Karpas-422 (cell line): ENCODE measurements at places on chromosomes 2 and 18. TPM values are rescaled to one million over a fixed set of nuclear protein-coding genes. Genes with fewer than 3 reads are reported as not detected.

Gene RGPD8
- total RNA-seq = 0.07 TPM in 1 of 2 replicates, not detected in the other

- no peaks in the 10 kb centered on the region for H3K4me1 ChIP-seq
- no peak for DNase-seq
- no peaks in the 10 kb centered on the region for H3K27me3 ChIP-seq
- H3K36me3 ChIP-seq = no peaks in the 10 kb centered on the region
- H3K4me3 ChIP-seq = no peak overlapping the region
- no peak overlapping the region for H3K27ac ChIP-seq
Measured at GRCh38 chr2:182031956-182032355, 46.3 kb downstream of the PPP1R1C start.

DNA sequence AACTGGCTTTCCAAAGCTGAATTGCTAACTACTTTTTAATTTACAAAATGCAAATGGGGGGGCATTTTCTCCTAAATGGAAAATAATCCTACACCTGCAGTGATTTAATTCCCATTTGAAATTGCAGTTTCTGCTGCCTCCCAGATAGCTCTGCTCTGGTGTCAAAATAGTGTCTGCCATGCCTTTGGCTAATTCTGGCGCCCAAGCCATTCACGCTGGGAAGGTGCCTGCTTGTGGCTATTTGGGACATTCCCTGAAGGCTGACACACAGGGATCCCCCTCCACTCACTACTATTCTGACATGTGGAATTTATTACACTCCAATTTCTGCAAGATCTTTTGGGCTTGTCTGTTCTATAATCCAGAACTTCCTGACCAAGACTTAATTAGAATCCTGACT, 128.3 kb upstream of the SIX3 start:
- no peaks in the 10 kb centered on the region for H3K27me3 ChIP-seq
- DNase-seq = no peak
- H3K4me3 ChIP-seq = no peak overlapping the region
- H3K36me3 ChIP-seq = no peaks in the 10 kb centered on the region
- peaks cover 5% of the 10 kb centered on the region; the same call in 1 of the 2 replicates for H3K4me1 ChIP-seq

- H3K27ac ChIP-seq = no peak overlapping the region
- no peaks in the 10 kb centered on the region for H3K27me3 ChIP-seq
- H3K4me1 ChIP-seq = no peaks in the 10 kb centered on the region
- H3K36me3 ChIP-seq = no peaks in the 10 kb centered on the region
Measured at GRCh38 chr2:238525990-238526389, 99.3 kb downstream of the ASB1 start.

Gene KANSL1L
- total RNA-seq = 11.3 and 26.1 TPM in 2 replicates

Gene UNC50
- total RNA-seq = 30.3 and 36.4 TPM in 2 replicates

Gene SLC20A1
- total RNA-seq = 24.6 and 48.4 TPM in 2 replicates

GRCh38 chr18:74166386-74166785, 18.1 kb downstream of the TIMM21 start:
- H3K36me3 ChIP-seq = no peaks in the 10 kb centered on the region
- no peak overlapping the region for H3K27ac ChIP-seq
- no peak overlapping the region for H3K4me3 ChIP-seq
- no peaks in the 10 kb centered on the region for H3K27me3 ChIP-seq

- H3K27ac ChIP-seq = no peak overlapping the region
- H3K36me3 ChIP-seq = no peaks in the 10 kb centered on the region
- no peaks in the 10 kb centered on the region for H3K4me1 ChIP-seq
- H3K27me3 ChIP-seq = no peaks in the 10 kb centered on the region
- H3K4me3 ChIP-seq = no peak overlapping the region
Measured at GRCh38 chr2:161436411-161436810, 20.3 kb downstream of the TBR1 start.

Gene PLCD4
- total RNA-seq = 0.43 TPM in 1 of 2 replicates, not detected in the other

Gene ARMC9
- 7.7 and 11.5 TPM in 2 replicates for total RNA-seq

DNA sequence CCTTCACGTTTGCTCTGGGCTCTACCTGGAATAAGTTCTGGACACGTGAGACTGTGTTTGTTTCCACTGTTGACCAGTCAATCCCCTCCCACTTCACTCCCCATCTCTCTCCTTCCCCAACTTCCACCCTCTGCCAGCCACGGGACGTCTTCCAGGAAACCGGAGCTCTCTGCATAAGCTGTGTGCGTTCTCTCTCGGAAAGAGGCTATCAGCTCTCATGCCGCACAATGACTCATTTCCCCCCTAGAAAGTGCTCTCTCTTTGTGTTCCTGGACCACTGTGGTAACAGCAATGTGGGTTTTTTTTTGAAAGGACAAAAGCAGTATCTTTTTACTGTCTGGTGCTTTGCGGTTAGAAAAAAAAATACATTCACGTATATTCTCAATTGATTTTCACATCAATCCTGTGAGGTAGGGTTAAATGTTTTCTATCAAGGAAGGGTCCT, 10.2 kb downstream of the PROKR1 start:
- no peak overlapping the region for H3K27ac ChIP-seq
- no peak for DNase-seq
- no peaks in the 10 kb centered on the region for H3K27me3 ChIP-seq
- H3K4me1 ChIP-seq = peaks cover 3% of the 10 kb centered on the region; the same call in 1 of the 2 replicates

DNA sequence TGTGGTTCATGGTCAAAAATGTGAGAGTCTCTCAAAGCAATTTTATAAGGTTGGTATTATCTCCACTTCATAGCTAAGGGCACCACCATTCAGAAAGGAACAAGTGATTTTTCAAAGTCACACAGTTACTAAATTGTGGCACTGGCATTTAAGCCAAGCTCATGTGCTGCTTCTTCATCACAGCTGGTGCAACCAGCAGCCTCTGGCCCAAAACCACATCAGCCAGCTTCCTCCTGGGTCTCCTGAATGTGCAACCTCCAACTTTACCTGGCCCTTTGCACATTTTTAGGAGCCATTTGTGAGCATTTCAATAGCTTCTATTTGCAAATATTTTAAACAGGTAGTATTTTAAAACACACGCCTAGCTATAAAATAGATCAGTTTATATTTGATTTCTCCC, 293.7 kb downstream of the BCL11A start:
- no peaks in the 10 kb centered on the region for H3K36me3 ChIP-seq
- no peaks in the 10 kb centered on the region for H3K27me3 ChIP-seq
- no peak overlapping the region for H3K27ac ChIP-seq
- H3K4me1 ChIP-seq = no peaks in the 10 kb centered on the region
- no peak for DNase-seq
- H3K4me3 ChIP-seq = no peak overlapping the region

DNA sequence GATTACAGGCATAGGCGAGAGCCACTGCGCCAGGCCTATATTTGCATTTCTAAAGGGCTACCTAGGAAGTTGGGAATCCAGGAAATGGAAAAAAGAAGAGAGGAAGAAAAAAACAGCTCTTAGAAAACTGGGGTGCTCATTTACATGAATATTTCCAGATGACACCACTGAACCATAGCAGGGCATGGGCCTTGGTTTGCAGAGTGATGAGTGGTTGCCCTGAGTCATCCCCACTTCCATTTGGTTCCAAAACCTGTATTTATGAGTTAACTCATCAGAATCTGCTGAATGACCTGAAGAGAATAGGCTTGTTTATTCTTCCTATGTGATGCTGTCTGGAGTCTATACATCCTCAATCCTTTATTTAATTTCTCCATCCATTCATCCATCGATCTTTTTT, 36.2 kb downstream of the EHD3 start:
- peak; percentile 78 for DNase-seq
- H3K36me3 ChIP-seq = peaks cover 23% of the 10 kb centered on the region
- H3K27me3 ChIP-seq = no peaks in the 10 kb centered on the region
- H3K4me1 ChIP-seq = peaks cover 68% of the 10 kb centered on the region

Gene TRIM43
- total RNA-seq = not detected in 2 replicates

- DNase-seq = no peak
- H3K4me3 ChIP-seq = no peak overlapping the region
- no peaks in the 10 kb centered on the region for H3K27me3 ChIP-seq
- no peaks in the 10 kb centered on the region for H3K36me3 ChIP-seq
- no peaks in the 10 kb centered on the region for H3K4me1 ChIP-seq
Measured at GRCh38 chr2:215215637-215216036, 77.2 kb upstream of the ABCA12 start.

GRCh38 chr2:199395311-199395710, 62.4 kb downstream of the SATB2 start:
- no peaks in the 10 kb centered on the region for H3K27me3 ChIP-seq
- H3K4me1 ChIP-seq = no peaks in the 10 kb centered on the region
- no peaks in the 10 kb centered on the region for H3K36me3 ChIP-seq
- no peak overlapping the region for H3K4me3 ChIP-seq

- H3K4me3 ChIP-seq = no peak overlapping the region
- no peak overlapping the region for H3K27ac ChIP-seq
- H3K36me3 ChIP-seq = no peaks in the 10 kb centered on the region
- peaks cover 16% of the 10 kb centered on the region for H3K4me1 ChIP-seq
- DNase-seq = no peak
- 0 out of 2 replicates have a peak, but pooled peaks cover 2% of the 10 kb centered on the region for H3K27me3 ChIP-seq
Measured at GRCh38 chr2:26591619-26592505, 49.3 kb downstream of the CIB4 start.

Gene PSMG2
- total RNA-seq = 51.1 and 125 TPM in 2 replicates

Gene ACADL
- total RNA-seq = not detected in 2 replicates

DNA sequence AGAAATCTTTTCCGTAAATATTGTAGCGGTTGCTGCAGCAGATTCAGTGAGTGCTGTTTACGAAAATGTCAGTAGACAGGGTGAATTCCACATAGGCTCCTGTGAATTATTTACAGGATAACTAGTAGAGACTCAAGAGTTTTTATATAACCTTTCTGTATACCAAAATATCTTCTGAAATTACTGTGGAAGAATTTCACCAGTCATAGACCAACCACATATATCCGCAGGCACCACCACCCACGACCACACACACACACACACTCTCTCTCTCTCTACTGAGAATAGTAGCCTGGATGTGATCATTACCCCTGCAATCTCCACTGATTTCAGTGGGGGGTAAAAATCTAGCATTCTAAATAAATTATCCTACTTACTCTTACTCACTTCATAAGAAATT, 341.8 kb downstream of the RBM43 start:
- H3K4me1 ChIP-seq = no peaks in the 10 kb centered on the region
- H3K4me3 ChIP-seq = no peak overlapping the region
- no peaks in the 10 kb centered on the region for H3K27me3 ChIP-seq
- no peaks in the 10 kb centered on the region for H3K36me3 ChIP-seq

DNA sequence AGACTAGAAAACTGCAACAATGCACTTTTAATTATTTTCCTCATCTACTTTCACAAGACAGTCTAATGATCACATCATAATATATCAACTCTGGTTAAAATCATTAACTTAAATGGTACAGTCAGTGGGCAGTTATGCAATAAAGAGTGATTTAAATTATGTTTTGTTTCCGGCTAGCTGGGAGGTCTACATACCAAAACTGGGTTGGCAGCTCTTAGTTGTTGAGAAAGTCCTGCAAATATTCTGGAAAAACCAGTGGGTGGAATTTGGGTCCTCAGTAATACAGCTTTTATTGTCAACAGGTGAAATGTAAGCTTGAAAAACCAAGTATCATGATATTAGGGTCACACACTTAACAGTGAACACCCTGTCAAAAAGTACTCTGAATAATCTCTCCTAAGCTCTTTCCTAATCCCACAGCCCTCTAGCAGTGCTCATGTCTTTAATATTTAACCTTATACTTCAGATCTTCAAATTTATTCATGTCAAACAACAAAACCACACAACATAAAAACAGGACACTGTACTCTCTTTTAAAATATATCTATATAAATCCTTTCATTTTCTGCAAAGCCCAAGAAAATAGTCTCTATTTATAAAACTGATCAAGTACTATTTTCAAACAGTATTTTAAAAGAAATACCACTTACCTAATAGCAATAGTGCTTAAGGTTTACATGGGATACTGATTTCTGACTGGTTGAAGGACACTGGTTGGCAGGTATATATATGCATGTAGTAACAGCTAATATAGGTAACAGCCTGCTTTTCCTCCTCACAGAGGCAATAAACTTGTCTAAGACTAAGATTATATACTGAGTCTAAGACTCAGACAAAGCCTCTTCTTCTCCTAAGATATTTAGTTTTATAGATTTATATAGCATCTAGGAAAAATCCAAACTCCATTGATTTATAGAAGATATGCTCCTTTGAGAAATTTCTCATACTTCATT, 103.8 kb downstream of the GAREM1 start:
- no peaks in the 10 kb centered on the region for H3K4me1 ChIP-seq
- H3K36me3 ChIP-seq = no peaks in the 10 kb centered on the region
- no peaks in the 10 kb centered on the region for H3K27me3 ChIP-seq
- no peak for DNase-seq

- no peaks in the 10 kb centered on the region for H3K4me1 ChIP-seq
- H3K4me3 ChIP-seq = no peak overlapping the region
- H3K27ac ChIP-seq = no peak overlapping the region
- H3K27me3 ChIP-seq = no peaks in the 10 kb centered on the region
- H3K36me3 ChIP-seq = no peaks in the 10 kb centered on the region
- no peak for DNase-seq
Measured at GRCh38 chr2:140861666-140862065, 1269.2 kb downstream of the LRP1B start.

Gene TUBA4B
- not detected in 2 replicates for total RNA-seq

DNA sequence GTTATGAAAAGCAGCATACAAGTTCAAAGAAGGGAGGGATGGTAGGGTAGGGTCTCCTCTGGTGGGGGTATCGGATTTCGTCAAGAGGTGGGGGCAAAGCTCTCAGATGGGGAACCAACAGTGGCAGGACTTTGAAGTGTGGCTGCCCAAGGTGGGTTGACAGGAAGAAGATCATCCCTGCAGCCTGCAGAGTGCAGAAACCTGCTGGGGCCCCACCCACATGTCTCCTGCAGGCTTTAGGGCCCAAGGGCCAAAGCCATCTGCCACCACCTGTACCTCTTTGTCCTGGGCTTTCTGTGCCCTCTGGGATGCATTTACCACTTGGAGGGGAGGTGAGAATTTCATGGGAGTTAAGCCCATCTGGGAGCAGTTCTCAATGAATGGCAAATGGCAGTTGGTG, 42.7 kb downstream of the KCNF1 start:
- H3K4me1 ChIP-seq = no peaks in the 10 kb centered on the region
- H3K27me3 ChIP-seq = no peaks in the 10 kb centered on the region
- H3K4me3 ChIP-seq = no peak overlapping the region
- H3K27ac ChIP-seq = no peak overlapping the region
- no peaks in the 10 kb centered on the region for H3K36me3 ChIP-seq

DNA sequence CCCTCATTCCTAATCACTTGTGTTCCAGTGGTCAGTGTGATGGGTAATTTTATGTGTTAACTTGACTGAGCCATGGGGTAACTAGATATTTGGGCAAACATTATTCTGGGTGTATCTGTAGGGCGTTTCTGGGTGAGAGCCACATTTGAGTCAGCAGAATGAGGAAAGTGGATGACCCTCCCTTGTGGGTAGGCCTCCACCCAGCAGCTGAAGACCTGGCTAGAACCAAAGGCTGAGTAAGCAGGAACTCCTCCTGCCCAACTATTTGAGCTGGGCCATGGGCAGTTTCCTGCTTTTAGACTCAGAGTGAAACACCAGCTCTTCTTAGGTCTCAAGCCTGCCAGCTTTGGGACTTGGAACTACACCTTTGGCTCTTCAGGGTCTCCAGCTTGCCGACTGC, 141.8 kb downstream of the ACKR3 start:
- no peaks in the 10 kb centered on the region for H3K27me3 ChIP-seq
- H3K4me3 ChIP-seq = no peak overlapping the region
- no peaks in the 10 kb centered on the region for H3K36me3 ChIP-seq
- DNase-seq = no peak

GRCh38 chr2:205565142-205565522, 117.2 kb upstream of the NRP2 start:
- no peaks in the 10 kb centered on the region for H3K36me3 ChIP-seq
- H3K27ac ChIP-seq = no peak overlapping the region
- DNase-seq = no peak
- peaks cover 2% of the 10 kb centered on the region; the same call in 1 of the 2 replicates for H3K4me1 ChIP-seq

- H3K36me3 ChIP-seq = no peaks in the 10 kb centered on the region
- DNase-seq = no peak
- no peak overlapping the region for H3K27ac ChIP-seq
- no peak overlapping the region for H3K4me3 ChIP-seq
- no peaks in the 10 kb centered on the region for H3K27me3 ChIP-seq
- H3K4me1 ChIP-seq = no peaks in the 10 kb centered on the region
Measured at GRCh38 chr18:5627776-5628511, 84.1 kb upstream of the EPB41L3 start.

Gene CTAGE1
- total RNA-seq = not detected in 2 replicates
